ENCODE measurements at places on chromosomes 2 and 18.

DNA sequence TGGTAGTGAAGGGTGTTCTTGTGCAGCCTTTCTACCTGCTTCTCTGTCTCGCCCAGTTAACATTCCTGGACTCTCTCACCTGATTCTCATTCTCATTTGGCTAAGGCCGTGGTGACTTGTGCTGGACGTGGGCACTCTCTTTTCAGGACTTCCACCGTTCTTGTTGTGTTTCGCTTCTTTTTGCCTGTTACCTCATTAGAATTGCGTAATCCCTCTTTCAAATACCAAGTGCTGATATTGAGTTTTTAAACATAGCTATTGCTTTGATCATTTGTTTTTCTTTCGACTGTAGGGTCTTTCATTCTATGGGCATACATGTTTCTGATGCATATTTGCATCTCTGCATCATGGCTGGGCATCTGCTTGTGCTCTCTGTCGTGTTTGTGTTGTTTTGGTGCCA, 287.0 kb downstream of the ALPK2 start:
- no peak for DNase-seq

GRCh38 chr2:100182494-100183361, 40.3 kb upstream of the AFF3 start:
- DNase-seq, result no peak

DNA sequence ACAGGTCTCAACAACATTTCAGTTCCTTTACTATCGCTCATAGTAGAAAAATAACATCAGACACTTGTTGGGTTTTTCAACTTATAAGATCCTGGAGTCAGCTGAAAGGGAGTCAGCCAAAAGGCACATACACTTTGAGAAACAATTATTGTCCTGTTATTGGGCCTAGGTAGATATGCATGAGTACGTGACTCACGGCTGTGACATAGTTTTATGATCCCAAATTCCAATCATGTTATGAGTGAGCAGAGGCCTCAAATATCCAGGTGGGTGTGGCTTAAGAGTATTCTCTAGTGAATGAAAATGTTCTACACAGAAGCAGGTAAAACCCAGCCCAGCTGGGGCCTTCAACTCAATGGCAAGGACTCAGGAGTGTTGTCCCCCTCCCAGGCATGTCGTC, 27.2 kb downstream of the SERPINB8 start:
- peak; percentile 11 for DNase-seq

DNA sequence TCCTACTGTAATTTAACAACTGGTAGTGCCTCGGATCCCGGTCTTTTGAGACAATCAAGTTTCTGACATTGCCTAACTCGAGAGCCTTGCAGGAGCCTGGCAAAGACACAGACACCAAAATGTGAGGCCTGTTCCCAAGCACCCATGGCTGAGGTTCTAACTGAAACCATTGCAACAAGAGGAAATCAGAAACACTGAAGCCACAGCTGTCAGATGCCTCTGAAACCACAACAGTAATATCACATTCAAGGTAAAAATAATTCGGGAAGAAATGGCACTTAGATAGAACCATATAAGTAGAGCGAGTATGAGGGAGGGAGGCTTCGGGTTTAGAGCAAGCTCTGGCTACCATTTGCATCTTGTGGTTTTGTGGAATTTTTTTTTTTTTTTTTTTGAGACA, 285.9 kb downstream of the FBXO15 start:
- no peak for DNase-seq

- peak; percentile 15 for DNase-seq
These were observed 257.7 kb downstream of the PTGR3 start for GRCh38 chr18:74951165-74951760.

DNA sequence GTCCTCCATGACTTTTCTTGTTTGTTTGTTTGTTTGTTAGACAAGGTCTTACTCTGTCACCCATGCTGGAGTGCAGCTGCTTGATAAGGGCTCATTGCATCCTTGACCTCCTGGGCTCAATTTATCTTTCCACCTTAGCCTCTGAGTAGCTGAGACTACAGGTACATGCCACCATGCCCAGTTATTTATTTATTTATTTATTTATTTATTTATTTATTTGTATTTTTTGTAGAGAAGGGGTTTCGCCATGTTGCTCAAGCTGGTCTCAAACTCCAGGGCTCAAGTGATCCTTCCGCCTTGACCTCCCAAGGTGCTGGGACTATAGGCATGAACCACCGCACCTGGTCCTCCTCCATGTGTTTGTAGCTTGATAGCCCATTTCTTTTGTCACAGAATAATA, 37.9 kb downstream of the NBEAL1 start:
- no peak for DNase-seq

- no peak for DNase-seq
These were observed 4.0 kb downstream of the DHRS9 start for GRCh38 chr2:169073211-169073962.

DNA sequence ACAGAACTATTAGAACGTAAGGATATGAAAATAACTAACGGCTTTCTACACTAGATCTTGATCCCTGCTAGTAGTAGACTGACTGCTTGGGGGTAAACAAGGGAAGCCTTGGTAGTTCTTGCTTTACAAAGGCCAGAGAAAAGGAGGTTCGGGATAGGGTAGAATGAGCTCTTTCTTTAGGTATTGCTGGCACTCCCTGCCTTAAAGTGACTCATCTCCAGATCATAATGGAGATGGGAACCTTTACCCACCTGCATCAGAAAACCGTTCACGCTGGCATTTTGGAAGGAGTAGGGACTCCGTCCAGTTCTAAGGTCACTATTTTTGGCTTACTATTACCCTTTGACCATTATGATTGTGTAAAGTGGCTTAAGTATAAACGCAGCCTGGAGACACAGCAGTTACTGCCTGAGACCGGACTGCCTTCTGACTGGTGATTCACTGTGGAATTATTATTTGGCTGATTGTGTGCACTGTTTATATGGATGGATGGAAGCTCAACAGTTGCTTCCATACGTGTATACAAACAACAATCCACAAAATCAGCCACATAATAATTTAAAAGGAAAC, 482.5 kb downstream of the STK39 start:
- no peak for DNase-seq

DNA sequence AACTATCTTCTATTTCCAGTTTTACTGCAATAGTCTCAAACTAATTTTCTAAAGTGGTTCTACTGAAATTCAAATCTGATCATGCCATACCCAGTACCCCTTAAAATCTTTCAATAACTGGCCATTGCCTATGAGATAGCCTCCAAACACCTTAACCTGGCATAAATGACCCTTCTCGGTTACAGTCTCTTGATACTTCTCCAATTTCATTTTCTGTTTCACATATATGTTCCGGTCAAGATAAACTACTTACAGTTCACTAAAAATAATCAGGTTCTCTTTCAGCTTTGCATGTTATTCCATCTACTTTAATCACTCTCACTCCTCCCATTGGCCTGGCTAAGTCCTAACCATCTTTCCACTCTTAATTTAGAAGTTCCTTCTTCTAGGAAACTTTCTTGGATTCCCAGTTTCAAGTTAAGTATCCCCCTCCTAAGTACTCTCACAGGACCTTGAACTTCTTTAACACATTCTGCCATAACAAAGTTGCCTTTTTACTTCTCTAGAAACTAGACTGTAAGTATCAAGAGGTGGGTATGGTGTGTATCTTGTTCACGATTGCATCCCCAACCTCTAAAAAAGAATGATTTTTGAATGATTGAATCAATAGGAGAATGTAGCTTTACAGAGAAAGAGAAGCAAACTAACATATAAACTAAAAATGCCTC, 110.2 kb upstream of the RBBP8 start:
- no peak for DNase-seq

GRCh38 chr2:129759472-129760010, 219.9 kb upstream of the RAB6C start:
- no peak for DNase-seq

GRCh38 chr18:57942493-57942892, 101.5 kb upstream of the NEDD4L start:
- no peak for DNase-seq

DNA sequence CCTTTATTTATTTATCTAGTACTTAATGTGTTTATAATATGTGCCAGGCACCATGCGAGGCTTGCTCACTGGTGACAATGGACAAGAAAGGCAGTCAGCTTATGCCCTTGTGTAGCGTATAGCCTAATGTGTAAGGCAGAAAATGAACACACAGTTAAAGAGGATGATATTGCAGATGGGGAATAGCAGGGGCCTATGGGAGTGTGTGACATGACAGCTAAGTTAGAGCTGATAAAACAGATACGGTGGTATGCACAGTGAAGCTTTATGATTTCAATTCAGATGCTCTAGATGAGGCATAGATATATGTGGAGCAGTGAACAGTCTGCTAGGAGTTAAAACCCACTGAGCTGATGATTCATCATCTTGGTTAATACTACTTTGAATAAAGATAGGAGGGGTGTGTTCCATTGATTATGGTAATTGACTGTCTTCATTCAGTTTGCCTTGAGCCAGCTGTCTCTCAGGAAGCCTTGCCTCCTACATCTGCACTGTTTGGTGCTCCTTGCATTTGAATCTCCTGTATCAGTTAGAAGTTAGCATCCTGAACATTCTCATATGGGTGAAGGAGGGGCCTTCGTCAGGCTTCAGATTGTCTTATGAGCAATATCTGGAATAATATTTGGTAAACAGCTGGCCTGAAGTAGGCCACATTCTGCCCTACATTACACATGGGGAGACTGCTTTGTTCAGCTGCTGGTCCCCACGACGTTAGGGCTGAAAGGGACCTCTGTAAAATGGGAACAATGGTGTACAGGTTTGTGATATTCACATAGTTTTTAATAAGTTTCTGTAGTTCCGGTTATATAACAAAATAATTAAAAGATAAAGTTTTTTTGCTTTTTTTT, 13.2 kb downstream of the MAP4K4 start:
- no peak for DNase-seq

DNA sequence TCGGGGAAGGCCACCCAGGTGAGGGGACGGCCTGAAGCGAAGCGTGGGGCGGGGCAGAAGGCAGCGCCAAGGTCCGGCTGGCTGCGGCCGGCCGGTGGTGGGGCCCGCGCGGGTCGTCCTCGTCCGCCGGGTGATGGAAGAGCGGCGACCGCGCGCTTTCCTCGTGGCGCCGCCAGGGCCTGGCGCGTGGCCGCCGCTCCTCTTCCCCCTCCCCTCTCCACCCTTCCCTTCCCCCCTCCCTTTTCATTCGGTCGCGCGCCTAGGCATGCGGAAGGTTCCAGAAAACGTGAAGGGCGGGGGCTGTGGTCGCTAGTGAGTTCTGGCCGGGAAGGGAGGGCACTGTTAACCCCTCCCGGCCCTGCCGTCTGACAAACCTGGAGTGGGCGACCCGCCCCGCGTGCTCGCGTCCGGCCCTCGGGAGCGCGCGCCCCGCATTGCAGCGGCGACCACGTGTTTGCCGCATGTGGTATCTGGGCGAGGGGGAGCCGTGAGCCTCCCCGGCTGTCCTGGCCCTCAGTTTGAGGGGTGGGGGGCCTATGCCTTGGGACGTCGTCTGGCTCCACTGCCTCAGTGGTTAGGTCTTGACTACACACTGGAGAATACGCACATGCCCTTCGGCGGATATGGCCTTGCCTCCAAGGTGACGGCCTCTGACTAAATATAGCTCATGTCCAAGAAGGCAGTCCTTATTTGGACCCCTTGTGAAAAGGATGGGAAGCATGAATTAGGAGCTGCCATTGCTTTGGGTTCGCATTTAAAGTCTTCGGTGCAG, 579 bp downstream of the MAT2A start:
- peak; percentile 41 for DNase-seq

- DNase-seq, result no peak
These were observed 512 bp downstream of the FAP start for GRCh38 chr2:162242586-162243280.

- DNase-seq, result no peak
These were observed 11.6 kb downstream of the EN1 start for GRCh38 chr2:118835746-118836410.

GRCh38 chr2:25374411-25374810, 32.7 kb upstream of the DNMT3A start:
- no peak for DNase-seq

DNA sequence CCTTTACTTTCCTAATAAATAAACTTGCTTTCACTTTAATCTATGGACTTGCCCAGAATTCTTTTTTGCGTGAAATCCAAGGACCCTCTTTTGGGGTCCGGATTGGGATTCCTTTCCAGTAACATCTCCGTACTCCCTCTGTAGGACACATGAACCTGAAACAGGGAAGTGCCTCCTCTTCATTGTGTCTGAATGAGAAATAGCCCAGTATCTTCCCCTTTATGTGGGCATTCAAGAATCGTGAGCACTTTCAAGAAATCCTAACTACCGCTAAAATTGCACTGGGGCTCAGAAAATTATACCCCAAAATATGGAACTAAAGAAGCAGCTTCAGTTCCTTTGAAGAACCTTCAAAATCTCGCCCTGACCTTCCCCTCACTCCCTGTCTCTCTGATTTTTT, 7.8 kb upstream of the POMC start:
- no peak for DNase-seq

DNA sequence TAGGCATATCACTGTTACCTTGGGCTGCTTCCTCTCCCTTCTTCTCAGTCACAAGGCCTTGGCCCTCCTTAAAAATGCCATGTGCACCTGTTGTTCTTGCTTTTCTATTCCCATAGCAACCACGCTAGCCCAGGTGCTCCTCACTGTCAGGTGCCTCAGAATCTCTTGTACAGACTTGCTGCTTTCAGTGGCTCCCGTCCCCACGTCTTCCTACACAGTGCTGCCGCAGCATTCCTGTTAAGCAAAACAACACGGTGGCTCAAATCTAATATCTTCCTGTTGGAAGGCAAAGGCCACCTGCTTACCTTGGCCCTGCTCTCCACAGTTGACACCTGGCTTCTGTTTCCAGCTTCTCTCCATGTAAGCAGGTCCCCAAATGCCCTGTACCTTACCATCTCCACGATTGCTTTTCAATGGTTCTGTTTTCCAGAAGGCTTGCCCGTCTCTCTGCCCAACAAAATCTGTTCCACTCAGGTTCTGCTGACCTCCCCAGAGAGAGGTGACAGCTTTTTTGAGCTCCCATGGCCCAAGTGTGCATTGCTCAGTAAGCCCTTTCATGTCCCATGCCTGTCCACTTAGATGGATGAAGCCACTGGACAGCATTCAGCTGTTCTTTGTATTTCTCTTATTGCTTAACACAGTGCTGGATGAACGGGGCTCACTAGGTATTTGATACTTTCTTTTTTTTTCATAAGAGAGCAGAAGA, 240.4 kb downstream of the PRKCE start:
- DNase-seq, result no peak

DNA sequence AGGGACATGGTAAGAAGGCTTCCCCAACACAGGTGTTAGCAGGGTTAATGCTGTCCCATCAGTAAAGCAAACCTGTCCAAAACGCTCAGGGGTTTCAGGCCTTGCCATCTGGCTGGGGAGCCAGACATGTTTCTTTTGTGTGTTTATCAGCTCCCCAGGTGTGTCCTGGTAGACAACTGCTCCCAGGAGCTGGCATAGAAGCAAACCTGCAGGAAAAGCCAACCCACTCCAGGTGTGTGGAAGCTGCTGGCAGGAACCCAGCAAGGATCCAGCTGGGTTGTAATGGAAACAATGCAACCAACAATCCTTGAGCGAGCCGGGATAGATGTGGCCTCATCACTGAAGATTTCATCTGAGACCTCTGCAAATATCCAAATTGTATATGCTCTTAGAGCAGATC, 123.1 kb downstream of the RAB3GAP1 start:
- DNase-seq, result no peak
